ENCODE measurements at places on chromosomes 1 and 21.

GRCh38 chr1:2977886-2978611, 43.2 kb upstream of the ACTRT2 start:
- peak; percentile 8 for DNase-seq

DNA sequence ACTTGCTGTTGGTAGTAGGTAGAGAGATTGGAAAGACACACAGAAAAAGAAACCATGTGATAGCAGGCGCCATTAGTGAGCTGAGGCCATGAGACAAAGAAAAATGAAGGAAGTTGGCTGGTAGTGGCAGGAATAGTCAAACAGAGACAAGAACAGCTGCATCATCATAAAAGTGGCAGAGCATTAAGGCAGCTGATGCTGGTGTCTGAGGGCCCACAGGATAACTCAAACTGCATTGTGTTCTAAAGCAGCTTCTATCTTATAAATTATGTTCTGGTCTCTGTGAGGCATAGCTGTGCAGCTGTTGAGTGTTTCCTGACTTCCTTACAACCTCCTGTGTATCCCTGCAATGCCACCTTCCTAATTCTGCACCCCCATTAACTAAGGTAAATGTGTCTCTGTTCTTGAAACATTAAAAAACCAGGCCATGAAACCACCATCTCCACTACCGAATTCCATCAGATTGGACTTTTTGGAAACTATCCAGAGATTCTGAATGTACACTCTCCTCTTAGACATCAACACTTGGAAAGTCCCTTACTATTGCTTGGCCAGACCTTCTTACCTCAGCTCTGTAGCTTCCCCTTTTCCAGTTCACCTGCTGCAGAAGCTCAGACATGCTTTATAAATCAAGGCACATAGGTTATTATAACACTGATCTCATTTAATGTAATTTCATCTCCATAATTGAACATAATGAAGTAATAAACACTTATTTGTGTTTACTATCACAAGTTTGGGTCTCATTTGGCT, 23.4 kb upstream of the ARHGAP29 start:
- DNase-seq: no peak

GRCh38 chr1:115648717-115649691, 7.2 kb downstream of the VANGL1 start:
- no peak for DNase-seq

DNA sequence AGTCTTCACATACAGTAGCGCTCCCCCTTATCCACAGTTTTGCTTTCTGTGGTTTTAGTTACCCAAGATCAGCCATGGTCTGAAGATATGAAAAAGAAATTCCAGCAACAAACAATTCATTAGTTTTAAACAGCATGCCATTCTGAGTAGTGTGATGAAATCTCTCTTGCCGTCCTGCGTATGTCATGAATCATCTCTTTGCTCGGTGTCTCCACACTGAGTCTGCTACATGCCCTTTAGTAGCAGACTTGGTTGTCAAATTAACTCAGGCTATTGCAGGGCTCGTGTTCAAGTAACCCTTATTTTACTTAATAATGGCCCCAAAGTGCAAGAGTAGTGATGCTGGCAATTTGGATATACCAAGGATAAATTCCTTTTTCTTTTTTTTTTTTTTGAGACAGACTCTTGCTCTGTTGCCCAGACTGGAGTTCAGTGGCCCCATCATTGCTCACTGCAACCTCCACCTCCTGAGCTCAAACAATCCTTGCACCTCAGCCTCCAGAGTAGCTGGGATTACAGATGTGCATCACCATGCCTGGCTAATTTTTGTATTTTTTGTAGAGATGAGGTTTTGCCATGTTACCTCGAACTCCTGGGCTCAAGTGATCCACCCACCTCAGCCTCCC, 22.6 kb downstream of the PHACTR4 start:
- DNase-seq: no peak

DNA sequence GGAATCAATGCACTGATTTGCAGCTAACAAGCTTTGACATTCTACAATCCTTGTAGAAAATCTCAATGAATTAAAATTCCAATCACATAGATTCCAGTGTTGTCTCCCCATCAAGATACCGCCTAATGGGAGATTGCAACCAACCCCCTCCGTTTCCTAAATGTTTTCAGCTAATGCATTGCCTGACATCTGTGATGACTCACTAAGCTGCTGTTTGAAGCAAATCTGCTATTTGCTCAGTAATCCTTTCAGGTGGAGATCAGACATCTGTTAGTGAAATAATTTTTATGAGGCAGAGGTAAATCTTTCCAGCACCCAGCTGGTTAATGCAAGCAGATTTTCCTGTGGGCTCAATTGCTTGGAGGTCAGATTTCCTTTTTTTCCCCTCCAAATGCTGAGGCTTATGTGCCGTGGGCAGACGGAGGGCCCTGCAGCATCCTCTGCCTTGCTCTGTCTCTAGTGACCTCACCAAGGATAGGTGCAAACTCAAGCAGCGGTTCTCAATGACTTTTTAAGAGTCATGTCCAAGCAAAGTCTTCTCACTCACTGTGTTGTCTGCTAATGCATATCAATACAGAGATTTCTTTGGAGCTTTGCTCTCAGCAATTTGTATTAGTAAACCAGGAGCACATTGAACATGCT, 91.1 kb upstream of the RAB3GAP2 start:
- no peak for DNase-seq

GRCh38 chr1:84985365-84985764, 11.5 kb downstream of the MCOLN2 start:
- no peak for DNase-seq

DNA sequence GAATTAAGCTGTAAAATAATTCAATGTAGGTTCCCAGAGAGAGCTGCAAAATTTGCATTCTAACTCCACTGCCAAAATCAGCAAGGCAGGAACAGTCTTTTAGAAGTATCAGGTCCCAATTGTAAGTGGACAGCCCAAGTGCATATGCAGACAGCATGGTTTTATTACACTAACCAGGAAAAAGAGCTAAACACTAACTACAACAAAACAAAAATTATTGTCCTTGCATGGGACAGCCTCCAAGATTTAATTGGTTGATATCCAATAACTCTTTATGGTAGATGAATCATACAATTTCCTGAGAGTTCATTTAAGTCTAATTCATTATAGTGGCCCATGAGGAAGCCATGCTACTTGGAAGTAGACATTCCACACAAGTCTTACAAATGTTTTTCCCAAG, 154.3 kb upstream of the ZNF648 start:
- no peak for DNase-seq
